Stimulated activated CD8-positive, alpha-beta memory T cell treated with anti-CD3 and anti-CD28 coated beads, Interleukin-7, amount 100 ng/mL, for 1 hour (primary cell): ENCODE measurements at places on chromosomes 11 and 22.
A peak's percentile ranks its signal among the peaks of the same experiment; 100 is the strongest.

GRCh38 chr11:48055292-48056132 lies 75.2 kb downstream of the PTPRJ start:
- no peak for DNase-seq

DNA sequence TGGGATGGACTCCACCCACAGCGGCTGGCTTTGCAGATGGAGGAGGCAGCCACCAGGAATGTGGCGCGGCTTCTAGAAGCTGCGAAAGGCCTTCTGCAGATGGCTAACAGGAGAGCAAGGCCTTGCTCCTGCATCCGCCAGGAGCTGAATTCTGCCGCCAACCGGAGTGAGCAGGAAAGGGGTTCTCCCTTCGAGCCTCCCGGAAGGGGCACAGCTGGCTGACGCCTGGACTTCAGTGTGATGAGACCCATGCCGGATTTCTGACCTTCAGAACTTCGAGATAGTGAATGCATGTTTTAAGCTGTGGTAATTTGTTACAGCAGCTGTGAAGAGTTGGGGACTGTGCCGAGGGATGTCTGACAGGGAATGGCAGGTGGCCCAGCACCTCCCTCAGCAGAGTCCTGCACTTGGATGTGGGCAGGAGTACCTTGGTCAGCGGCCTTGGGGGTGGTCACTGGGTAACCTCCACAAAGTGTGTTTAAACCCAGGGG lies 7.7 kb downstream of the TBC1D22A start:
- DNase-seq = no peak

DNA sequence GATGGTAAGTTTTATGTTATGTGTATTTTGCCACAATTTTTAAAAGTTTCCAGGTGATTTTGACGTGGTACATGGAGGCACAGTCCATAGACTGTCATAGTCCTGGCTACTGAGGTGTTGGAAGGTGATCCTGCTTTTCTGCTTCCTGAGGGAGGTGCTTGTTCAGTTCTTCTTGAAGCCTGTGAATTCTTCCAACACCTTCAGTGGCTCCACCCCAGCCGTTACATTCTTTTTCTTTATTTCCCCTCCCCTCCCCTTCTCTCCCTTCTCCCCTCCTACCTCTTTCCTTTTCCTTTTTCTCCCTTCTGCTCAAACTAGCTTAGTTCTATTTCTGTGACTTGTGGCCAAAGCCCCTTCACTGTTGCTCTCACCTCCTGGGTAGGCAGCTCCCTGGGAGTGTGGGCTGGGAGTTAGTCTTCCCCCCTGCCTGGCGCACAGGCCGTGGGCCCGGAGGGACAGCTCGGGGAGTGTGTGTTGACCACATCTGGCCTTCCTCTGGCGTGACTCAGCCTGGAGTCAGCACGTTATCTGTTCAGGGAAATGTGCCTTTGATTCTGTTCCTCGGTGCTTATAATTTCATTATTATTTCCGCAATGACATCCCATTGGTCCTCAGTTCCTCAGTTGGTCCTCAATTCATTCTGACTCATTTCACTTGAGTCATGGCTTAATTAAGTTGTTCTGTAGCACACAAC lies 566.2 kb downstream of the TBC1D22A start:
- DNase-seq = no peak

DNA sequence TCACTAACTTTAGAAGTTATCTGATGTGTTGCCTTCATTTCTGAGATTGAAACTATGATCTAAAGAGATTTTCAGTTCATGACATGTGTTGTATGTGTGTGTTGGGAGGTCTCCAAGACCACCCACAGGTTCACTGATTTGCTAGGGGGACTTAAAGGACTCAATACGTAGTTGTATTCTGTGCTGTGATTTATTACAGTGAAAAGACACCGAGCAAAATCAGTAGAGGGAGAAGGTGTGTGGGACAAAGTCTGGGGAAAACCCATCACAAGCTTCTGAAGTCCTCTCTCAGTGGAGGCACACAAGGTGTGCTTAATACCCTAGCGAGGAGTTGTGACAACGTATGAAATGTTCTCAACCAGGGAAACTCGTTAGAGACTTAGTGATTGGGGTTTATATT lies 35.6 kb downstream of the RNF169 start:
- no peak for DNase-seq

- DNase-seq = no peak
Measured at GRCh38 chr11:14073849-14074476, 111.4 kb downstream of the SPON1 start.

DNA sequence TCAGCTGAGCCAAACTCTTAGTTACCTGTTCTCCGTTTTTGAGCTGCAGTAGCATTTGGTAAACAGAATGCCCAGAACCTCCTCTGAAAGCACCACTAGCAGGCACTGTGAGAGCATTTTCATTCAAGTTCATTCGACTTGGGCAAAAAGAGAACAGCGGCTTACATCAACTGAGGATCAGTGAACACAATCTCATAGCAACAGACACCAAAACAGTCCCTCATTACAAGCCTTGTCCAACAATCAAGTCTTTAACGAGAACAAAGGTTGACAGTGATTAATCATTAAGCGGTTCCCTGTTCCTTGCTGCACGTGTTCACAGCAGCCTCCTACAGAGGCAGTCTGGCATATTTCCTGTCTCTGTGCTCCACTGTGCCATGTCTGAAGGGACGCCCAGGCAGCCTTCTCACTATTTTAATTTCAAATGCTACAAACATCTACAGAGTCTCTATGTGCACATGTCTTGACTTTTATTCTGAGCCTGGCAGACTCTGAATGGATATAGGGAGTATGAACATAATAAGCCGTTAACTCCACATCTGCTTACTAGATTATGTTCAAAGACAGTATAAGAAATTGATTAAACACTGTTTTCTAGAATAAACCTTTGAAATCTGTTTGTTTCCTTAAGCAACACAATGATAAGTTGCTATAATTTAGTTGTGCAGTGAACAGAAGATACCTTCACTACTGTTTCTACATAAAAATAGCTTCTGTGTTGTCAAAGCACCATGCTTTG lies 88.3 kb upstream of the MTMR2 start:
- DNase-seq = no peak

DNA sequence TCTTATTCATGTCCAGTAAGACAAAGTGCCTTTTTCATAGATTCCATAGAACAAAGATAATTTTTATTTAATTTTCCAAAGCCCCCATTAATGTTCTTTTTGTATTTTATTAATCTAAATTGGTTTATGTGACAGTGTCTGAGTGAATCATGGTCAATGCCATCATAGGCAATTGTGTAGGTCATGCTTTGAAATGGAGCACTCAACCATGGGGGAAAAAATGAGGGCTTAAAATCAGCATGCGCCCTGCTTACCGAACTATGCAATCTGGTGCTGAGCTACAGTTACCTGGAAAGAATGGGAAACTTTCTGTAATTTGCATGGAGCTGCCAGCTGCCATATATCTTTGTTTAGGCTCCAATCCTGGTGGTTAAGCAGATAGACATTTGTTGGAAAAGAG lies 28.4 kb upstream of the RAB38 start:
- DNase-seq = no peak

DNA sequence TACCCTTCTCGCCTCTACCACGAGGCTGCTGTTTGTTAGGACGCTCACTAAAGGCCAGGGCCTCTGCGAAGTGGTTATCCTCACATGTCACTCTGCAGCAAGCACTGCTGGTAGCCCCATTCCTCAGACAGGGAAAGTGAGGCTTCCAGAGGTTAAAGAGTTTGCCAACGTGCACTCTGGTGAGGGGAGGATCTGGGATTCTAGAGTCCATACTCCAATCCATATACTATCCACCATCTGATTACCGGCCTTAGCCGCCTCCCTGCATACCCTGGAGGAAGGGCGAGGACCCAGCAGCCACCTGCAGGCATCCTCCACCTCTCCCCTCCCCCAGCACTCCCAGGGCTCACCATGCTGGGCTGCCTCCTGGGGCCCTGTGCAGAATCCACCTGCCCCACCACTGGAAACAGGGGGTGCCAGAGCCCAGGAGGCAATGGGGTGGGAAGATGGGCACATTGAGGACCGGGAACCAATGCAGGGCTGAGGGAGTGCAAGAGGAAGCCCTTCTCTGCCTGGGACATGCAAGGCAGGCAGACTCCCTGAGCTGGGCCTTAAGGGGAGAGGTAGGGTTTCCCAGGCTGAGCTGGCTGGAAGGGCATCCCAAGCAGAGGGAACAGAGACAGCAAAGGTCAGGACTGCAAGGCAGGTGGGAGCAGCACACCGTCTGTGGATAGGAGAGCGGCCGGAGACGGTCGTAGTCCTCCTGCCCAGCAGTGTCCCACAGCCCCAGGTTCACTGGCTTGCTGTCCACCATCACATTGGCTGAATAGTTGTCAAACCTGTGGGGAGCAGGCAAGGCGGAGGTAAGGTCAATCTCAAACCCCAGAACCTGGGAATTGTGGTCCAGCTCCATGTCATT lies 11.7 kb downstream of the RAC2 start:
- no peak for DNase-seq

DNA sequence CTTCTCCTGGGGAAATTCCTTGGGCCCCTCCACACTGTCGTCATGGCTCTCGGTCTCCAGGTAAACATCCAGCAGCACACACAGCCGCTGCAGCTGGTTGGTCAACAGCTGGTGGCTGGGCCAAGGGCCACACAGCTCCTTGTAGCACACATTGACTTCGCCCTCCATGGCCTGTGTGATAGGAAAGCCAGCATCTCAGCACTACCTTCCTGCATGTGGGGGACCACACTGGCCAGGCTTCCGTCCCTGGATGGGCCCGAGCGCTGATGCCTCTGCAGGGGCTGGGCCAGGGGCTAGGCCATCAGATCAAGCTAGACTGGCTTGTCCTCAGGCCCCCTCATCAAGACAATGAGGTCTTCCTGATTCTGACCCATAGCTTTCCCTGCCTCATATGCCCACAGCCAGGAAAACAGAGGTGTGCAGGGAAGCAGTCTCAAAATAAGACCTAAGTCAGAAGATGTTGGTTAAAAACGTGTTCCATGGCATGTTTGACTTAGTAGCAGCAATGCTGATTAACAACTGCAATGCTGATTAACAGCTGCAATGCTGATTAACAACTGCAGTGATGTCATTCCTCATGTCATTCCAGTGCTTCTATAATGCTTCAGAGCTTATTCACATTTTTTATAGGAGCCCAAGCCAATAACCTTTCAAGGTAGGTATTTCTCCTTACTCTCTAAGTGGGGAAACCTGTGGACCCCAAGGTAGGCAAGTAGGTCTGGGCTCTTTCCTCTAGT lies 31.3 kb downstream of the NEFH start:
- DNase-seq = no peak

GRCh38 chr11:11476971-11477645 lies 124.1 kb upstream of the CSNK2A3 start:
- DNase-seq = no peak

DNA sequence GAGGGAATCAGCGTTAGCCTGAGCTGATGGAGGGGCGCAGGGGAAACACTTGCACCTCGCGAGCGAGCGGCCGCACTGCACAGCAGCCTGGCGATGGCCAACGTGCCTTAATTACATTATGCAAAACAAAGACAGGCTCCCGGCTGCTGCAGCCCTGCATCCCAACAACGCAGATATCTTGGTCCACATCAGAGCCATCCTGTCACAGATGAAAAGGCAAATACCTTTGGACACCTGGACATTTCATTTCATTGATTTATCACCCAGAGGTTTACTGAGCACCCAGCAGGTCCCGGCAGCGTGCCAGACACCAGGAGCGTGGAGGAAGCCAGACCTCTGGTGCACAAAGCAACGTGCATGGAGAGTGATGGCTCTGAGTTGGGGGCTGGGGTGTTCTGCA lies 843.0 kb downstream of the TBC1D22A start:
- DNase-seq = no peak

DNA sequence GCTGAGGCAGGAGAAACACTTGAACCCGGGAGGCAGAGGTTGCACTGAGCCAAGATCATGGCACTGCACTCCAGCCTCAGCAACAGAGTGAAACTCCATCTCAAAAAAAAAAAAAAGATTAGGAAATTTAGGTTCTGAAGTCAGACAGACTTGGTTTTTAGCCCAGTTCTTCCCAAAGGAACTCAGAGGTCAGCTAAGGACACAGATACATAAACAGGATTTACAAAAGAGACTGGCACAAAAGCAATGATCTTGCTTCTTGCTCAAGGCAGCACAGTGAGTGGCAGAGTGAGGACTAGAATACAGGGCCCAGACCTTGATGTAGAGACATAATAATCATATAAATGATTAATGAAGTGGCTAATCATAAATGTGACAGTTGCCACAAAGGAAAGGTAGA lies 25.4 kb upstream of the RRAS2 start:
- no peak for DNase-seq

- no peak for DNase-seq
Measured at GRCh38 chr11:71447791-71448256, 369 bp downstream of the DHCR7 start.

DNA sequence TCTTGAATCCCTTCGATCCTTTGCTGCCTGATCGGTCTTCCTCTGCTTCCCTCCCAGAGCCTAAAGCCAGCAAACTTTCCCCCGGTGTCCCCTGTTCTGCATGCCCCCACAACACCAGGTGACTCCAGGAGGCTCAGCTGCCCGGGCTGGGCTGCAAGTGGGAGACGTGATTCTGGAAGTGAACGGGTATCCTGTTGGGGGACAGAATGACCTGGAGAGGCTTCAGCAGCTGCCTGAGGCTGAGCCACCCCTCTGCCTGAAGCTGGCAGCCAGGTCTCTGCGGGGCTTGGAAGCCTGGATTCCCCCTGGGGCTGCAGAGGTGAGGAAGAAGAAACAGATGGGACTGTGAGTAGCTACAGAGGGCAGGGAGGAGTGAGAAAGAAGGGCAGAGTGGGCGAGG lies 3.6 kb downstream of the NHERF4 start:
- DNase-seq = no peak

GRCh38 chr11:111840143-111840542 lies 31.2 kb downstream of the ALG9 start:
- no peak for DNase-seq

DNA sequence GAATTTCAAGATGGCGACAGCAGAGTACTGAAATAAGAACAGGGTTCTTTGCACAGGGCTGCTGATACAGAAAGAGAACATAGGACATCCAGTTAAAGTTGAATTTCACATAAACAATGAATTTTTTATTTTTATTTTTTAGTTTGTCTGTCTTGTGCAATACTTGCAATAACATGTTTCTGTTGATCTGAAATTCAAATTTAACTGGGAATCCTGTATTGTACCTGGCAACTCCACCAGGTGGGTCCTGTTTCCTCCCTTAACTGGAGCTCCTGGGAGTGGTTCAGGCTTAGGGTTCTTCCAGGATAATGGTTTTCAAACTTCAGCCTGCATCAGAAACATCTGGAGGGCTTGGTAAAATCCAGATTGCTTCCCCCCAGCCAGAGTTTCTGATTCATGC lies 14.9 kb upstream of the SERPINH1 start:
- DNase-seq = no peak

DNA sequence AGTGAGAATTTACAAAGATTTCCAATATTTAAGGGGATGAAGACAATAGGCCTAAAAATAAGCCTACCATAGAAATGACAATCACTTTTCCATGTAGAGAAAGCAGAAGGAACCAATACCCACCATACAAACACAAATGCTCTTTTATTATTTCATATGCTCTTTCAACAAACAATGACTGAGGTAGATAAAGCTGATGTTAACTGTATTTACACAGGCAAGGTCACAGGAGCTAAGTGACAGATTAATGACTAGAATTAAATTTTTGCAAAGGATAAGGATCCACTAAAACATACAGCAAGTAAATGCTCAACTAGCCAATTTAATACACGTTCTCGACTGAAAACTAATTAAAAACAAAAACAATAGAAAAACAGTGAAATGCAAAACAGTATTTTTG lies 34.2 kb downstream of the PICALM start:
- no peak for DNase-seq

GRCh38 chr11:77082838-77083565 lies 16.2 kb downstream of the CAPN5 start:
- peak; percentile 12 for DNase-seq

GRCh38 chr22:48947636-48948035 lies 880.0 kb downstream of the BRD1 start:
- no peak for DNase-seq

GRCh38 chr11:131870305-131870704 lies 499.9 kb downstream of the NTM start:
- no peak for DNase-seq
